ENCODE measurements at places on chromosomes 11 and 22. TPM values are rescaled to one million over a fixed set of nuclear protein-coding genes. Genes with fewer than 3 reads are reported as not detected.

The NCF4 gene
- total RNA-seq, result 17.6 TPM

The TTC36 gene
- total RNA-seq, result 0.19 TPM

The CLDN5 gene
- 8.9 TPM for total RNA-seq

The PLAAT3 gene
- 2.1 TPM for total RNA-seq

The PRAME gene
- 1.1 TPM for total RNA-seq

The C11orf21 gene
- total RNA-seq, result 2.4 TPM

The RAG2 gene
- total RNA-seq, result 195 TPM

The OR6X1 gene
- total RNA-seq, result not detected

The DDIAS gene
- total RNA-seq, result 8.1 TPM

The SLC2A11 gene
- 4.3 TPM for total RNA-seq

The GP1BB gene
- total RNA-seq, result 2.1 TPM

The ANGPTL5 gene
- total RNA-seq, result not detected

The APOL3 gene
- total RNA-seq, result 35.1 TPM

The C11orf91 gene
- total RNA-seq, result not detected

The IFITM10 gene
- total RNA-seq, result 0.14 TPM

The RASSF10 gene
- total RNA-seq, result 2.8 TPM

The APOBEC3B gene
- 6.8 TPM for total RNA-seq

The GAB4 gene
- under 0.01 TPM for total RNA-seq

The VSIG10L2 gene
- 0.09 TPM for total RNA-seq

The CDCA5 gene
- 26.8 TPM for total RNA-seq

The PLAAT5 gene
- 0.19 TPM for total RNA-seq

The HTR3A gene
- 0.52 TPM for total RNA-seq

The OSBP2 gene
- 1.4 TPM for total RNA-seq

The MYO18B gene
- total RNA-seq, result 13.8 TPM

The PKP3 gene
- total RNA-seq, result 7.7 TPM

The APOC3 gene
- 1.1 TPM for total RNA-seq
